ENCODE measurements at places on chromosomes 4 and X.

- DNase-seq, result no peak
Observed at GRCh38 chrX:12672367-12673106, 118.7 kb upstream of the PRPS2 start.

DNA sequence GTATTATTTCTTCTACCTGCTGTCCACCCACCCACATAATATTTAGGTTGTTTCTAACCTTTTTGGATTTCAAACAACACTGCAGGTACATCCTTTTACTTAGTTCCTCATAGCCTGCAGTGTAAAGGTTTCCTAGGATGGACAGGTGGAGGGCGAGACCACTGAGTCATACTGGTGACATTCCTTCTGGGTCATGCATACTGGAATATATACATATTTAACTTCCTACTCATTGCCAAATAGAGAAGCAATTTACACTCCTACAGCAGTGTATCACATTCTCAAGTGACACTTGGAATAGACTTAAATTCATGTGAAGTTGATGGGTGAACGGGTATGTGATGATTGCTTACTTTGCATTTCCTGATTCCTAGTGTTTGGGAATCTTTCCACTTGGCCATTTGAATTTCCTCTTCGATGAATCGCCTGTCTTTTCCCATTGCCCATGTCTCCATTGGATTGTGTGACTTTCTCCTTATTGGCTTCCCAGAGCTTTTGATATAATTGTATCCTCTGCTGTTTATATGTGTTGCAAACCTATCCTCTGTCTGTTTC lies 8.2 kb upstream of the PPP2R2C start:
- no peak for DNase-seq

GRCh38 chrX:17028356-17028755 lies 81.9 kb downstream of the REPS2 start:
- DNase-seq, result no peak

- DNase-seq, result no peak
Observed at GRCh38 chrX:66676990-66677389, 38.1 kb upstream of the EDA2R start.

GRCh38 chrX:25737540-25737939 lies 400.6 kb upstream of the MAGEB18 start:
- DNase-seq, result no peak

DNA sequence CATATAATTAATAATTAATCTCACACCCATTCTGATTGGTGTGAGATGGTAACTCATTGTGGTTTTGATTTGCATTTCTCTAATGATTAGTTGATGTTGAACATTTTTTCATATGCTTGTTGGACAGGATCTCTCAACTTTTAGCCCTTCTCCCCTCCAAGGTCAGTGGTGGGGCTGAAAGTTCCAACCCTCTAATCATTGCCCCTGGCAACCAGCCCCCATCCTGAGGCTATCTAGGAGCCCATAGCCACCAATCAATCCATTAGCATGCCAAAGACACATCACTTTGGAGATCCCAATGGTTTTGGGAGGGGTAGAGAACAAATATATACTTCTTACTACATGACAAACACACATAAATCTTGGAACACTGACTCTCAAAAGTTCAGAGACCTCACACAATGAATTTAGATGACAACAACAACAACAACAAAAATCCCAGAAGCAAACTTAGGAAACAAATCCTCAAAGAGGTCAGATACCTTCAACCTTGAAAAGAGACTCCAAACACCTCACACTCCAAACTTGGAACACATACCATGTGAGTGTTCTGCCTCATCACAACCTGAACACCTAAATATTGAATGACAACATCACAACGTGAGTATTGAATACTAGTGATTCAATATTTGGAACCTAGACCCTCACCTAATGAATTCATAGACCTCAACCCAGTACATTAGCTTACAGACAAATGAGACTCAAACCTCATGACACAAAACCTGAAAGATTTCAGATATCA lies 19.0 kb upstream of the PAGE4 start:
- DNase-seq, result no peak

DNA sequence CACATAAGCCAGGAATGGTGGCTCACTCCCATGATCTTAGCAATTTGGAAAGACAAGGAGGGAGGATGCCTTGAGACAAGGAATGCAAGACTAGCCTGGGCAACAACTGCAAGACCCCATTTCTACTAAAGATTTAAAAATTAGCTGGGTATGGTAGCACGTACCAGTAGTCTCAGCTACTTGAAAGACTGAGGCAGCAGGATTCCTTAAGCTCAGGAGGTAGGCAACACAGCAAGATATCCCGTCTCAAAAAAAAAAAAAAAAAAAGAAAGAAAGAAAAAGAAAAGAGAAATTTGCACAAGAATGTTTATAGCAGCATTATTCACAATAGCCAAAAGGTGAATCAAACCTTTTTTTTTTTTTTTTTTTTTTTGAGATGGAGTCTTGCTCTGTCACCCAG lies 29.7 kb downstream of the PDS5A start:
- DNase-seq, result no peak

- no peak for DNase-seq
Observed at GRCh38 chr4:123403080-123403604, 6.5 kb downstream of the SPRY1 start.

- DNase-seq, result no peak
Observed at GRCh38 chrX:135200297-135200696, 29.1 kb upstream of the CT55 start.

DNA sequence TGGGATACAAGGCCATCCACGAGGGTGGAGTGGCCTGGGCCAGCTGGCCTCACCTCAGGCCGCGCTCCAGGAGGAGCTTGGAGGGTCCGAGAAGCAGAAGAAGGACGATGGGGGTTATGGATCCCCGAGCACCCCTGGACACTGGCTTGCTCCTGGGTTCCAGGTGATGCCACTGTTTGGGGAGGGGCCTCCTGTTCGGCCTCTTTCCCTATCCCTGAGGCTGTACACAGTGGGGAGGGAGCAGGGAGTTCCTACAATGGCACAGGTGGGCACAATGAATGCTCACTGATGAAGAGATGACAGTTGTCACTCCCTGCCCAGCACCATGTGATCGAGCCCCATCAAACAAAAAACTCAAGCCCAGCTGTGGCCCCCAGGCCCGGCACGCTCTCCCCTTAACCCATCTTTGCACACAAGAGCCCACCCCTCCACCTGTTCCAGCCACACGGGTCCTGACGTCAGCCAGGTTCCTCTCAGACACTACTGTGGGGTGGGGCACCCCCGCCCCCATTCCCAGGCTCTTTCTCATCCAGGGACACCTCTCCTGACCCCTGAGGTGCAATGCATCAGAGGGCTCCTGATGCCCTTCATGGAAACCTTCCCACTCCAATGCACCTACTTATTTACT lies 70.3 kb downstream of the WFS1 start:
- no peak for DNase-seq

GRCh38 chr4:10647846-10648245 lies 36.7 kb downstream of the CLNK start:
- DNase-seq, result no peak

GRCh38 chr4:31283679-31284078 lies 563.5 kb downstream of the PCDH7 start:
- no peak for DNase-seq

DNA sequence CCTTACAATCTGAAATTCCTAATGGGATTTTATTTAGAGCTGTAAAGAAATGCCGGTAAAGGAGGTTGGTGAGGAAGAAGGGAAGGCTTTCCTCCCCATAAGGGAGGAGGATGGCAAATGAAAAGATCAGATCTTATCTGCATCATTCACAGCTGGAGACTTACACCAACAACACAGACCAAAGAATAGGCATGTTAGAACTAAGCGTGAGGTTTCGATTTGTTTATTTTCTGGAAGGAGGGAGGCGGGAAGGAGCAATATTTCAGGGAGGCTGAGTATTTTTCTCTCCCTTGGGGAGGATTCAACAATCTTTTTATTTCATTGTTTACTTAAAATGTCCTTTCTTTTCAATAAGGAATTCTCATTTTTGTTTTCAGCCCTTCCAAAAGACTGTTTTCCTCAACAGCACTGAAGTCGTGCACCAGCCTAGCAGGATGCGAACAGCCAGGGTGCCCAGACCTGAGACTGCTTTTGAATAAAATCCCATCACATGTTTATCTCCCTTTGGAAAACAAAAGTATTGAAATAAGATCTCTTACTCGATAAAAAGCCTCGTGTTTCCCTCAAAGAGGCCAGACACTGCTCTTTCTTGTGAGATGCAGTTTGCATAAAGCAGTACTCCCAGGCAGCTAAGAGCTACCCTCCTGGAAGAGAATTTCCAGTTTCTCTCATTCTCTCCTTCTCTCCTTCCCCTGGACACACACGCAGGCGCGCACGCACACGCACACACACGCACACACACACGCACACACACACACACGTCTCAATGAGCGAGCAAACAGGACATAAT lies 236.1 kb downstream of the MGST2 start:
- no peak for DNase-seq

DNA sequence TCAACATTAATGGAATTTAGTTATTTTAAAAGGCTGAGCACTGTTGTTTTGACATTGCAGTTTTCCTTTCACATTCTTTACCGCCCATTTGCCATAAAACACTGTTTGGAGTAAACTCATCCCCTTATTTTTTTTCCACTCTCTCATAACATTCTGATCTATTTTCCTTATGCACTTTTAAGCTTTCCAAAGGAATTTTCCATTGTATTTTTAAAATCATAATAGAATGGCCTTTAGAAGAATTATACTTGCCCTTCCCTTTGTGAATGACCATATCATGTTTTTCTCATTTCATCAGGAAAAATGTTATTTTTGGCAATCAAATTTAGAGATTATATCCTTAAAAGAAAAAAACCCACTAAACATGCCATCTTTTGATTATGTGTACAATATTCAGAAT lies 1074.2 kb downstream of the STIM2 start:
- no peak for DNase-seq

DNA sequence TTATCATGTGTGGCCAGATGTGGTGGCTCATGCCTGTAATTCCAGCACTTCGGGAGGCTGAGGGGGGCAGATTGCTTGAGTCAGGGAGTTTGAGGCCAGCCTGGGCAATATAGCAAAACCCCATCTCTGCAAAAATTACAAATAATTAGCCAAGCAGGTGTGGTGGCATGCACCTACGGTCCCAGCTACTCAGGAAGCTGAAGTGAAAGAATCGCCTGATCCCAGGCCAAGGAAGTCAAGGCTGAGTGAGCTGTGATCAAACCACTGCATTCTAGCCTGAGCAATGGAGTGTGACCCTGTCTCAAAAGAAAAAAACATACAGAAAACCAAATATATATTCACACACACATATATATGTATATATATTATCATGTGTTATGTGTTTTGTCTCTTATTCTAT lies 15.0 kb downstream of the APELA start:
- DNase-seq, result no peak

DNA sequence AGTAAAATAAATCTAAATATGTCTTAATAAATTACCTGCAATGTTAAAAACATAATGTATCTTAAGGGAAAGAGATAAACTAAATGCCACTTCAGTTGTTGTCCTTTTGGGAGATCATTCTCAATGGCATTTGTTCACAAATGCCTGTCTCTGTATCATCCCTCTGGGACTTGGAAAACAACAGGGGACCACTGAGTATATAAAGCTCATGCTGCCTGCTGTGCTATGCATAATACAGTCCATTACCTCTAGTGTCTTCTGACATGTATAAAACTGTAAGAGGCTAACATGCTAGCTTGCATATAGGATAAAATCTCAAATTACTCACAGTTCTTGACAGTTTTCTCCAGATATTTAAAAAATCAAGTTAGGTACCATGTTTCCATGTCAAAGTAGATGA lies 503.9 kb downstream of the PDHA2 start:
- no peak for DNase-seq

DNA sequence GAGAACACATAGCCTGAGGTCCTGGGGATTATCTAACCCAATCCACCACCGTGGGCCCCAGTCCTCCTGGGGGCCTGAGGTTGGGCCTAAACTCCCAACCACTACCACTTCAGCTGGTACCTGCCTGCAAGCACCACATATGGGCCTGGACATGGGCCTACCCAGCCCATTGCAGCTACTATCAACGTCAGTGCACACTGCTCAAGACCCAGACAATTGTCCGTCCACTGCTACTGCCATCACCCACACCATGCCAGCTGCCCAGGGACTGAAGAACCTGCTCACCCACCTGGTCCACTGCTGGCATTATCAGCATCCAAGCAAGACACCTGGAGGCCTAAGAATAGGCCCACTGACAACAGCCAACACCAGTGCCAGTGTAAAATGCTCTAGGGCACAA lies 88.1 kb downstream of the COL4A5 start:
- DNase-seq, result no peak

- DNase-seq, result no peak
Observed at GRCh38 chr4:112185740-112186670, 40.8 kb downstream of the FAM241A start.

DNA sequence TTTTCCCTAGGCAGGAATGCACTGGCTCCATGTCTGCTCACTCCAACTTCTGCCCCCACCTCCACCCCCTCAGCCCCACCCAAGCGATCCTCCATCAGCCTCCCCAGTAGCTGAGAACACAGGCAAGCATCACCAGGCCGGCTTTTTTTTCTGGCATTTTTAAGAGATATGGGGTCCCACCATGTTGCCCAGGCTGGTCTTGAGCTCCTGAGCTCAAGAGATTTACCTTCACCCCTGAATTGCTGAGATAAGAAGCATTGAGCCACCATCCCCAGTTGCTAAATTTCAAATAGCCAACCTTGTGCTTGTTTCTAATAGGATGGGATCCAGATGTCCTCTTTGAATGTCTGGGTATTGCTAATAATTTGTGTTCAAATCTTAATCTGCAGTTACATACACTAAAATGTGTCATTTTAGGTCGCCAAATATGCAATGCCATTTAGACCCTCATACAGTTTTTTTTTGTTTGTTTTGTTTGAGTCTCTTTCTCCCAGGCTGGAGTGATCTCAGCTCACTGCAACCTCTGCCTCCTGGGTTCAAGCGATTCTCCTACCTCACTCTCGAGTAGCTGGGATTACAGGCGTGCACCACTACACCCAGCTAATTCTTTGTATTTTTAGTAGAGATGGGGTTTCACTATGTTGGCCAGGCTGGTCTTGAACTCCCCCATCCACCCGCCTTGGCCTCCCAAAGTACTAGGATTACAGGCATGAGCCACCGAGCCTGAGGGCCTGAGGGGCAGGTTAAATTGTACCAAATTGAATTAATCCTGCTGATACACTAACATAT lies 8.8 kb downstream of the LARP7 start:
- DNase-seq, result no peak

GRCh38 chrX:43314525-43314924 lies 341.6 kb upstream of the MAOA start:
- no peak for DNase-seq

- no peak for DNase-seq
Observed at GRCh38 chr4:86935566-86935852, 698 bp downstream of the AFF1 start.

DNA sequence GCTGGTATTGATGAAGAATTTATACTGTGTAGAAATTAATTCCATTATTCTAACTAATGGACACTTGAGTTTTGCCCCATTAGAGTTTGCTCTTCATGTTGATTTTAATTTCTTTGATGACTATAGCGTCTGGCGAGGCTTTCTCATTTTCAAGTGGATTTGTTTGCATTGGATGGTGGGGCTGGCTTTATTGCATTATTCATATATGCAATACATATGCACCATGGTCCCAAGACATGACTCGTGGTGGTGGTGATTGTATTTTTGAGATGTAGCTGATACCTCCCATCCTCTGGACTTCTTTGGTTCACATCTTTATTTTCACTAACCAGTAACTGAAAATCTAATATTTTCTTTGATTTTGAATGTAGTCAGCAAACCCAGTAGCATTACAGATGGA lies 39.8 kb downstream of the PTTG2 start:
- no peak for DNase-seq

- no peak for DNase-seq
Observed at GRCh38 chr4:177450426-177451107, 8.3 kb upstream of the AGA start.

GRCh38 chrX:5306654-5307121 lies 922.0 kb downstream of the NLGN4X start:
- DNase-seq, result no peak

- no peak for DNase-seq
Observed at GRCh38 chrX:151996347-151996746, 21.9 kb upstream of the GABRE start.

Data from activated T-cell treated with anti-CD3 and anti-CD28 coated beads, Interleukin-2, amount 50 U/mL, for 1 hour (primary cell).